CD4-positive, alpha-beta T cell treated with Interleukin-17A for 1 hour (primary cell): ENCODE measurements at places on chromosomes 1 and 21.

DNA sequence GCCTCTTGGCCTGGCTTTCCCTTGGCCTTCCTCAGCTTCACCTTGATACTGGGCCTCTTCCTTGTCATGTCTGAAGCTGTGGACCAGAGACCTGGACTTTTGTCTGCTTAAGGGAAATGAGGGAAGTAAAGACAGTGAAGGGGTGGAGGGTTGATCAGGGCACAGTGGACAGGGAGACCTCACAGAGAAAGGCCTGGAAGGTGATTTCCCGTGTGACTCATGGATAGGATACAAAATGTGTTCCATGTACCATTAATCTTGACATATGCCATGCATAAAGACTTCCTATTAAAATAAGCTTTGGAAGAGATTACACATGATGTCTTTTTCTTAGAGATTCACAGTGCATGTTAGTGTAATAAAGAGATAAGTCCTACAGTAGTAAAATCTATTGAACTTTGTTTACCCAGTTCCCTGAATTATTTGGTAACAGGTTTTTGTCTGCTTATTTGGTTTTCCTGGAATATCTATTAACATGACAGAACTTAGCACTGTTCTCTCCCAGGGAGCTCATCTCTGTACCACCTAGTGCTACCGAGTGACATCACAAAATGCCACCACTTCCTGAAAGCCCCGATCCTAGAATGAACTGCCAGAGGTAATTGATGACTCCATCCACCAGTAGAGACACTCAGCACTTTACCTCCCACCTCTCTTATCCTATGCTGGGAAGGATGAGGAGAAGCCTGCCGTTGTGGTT lies 22.2 kb downstream of the UBE2T start:
- no peak for DNase-seq

DNA sequence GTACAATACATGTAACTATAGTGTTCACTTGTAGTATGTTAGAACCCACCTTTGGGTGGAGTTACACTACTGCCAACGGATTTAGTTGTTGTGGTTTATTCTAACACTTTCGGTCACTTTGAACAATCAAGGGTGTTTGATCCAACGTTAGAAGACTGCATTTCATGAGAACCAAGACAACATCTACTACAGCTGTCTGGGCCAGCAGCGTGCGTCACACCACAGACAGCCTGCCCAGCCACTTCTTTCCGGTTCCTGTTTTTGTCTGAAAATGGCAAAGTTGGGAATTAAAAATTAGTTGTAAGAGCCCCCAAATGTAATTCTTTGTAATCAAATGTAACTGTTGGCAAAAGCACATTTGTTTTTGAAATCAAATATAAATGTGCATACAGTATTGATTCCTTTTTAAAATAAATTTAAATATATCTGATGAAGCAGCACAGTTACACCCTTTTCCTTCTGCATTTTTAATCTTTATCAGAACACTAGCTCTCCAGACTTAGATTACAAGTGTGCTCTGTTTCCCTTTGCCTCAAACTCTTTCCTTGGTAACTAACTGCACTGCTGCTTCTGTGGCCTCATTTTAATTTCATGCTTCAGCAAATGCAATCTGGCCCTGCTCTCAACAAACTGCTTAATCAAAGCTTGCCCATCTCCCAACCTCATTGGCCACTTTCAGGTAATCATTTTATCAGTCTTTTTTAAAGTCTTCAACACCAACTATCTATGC lies 86.6 kb upstream of the DPH5 start:
- peak; percentile 92 for DNase-seq

- DNase-seq, result peak; percentile 74
These were observed 53.8 kb downstream of the MACF1 start for GRCh38 chr1:39258146-39258924.

GRCh38 chr1:150576794-150577556 lies 2.4 kb downstream of the MCL1 start:
- peak; percentile 53 for DNase-seq

DNA sequence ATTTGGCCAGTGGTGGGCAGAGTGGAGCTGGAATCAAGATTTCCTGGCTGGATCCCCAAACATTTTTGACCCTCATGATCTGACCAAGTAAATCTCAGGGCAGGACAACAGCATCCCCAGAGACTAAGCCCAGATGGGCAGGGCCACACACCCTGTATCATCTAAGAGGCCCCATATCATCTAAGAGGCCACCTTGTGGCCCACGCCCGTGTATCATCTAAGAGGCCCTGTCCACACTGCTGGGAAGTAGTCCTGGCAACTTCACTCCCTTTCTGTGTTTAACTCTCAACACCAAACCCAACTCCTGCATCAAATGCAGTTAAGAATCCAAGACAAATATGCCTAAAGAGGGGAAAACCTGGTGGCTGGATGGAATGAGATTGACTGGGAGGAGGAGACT lies 81.6 kb upstream of the SSX2IP start:
- no peak for DNase-seq

DNA sequence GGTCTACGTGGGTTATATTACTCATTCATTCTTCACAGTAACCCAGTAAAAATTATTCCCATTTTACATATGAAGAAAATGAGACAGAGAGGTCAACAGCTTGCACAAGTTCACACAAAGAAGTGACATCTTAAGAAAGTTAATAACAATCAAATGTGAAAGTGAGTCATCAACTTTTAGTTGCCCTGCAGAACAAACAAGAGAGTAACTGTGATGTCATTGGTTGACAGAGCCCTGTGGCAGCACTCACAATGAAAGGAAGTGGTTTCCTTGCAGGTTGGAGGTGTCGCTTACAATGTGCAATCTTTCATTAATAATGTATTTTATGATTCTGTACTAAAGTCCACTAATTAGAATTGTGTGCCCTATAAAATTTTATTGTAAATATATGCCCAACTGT lies 369.6 kb downstream of the RYR2 start:
- DNase-seq, result peak; percentile 68

DNA sequence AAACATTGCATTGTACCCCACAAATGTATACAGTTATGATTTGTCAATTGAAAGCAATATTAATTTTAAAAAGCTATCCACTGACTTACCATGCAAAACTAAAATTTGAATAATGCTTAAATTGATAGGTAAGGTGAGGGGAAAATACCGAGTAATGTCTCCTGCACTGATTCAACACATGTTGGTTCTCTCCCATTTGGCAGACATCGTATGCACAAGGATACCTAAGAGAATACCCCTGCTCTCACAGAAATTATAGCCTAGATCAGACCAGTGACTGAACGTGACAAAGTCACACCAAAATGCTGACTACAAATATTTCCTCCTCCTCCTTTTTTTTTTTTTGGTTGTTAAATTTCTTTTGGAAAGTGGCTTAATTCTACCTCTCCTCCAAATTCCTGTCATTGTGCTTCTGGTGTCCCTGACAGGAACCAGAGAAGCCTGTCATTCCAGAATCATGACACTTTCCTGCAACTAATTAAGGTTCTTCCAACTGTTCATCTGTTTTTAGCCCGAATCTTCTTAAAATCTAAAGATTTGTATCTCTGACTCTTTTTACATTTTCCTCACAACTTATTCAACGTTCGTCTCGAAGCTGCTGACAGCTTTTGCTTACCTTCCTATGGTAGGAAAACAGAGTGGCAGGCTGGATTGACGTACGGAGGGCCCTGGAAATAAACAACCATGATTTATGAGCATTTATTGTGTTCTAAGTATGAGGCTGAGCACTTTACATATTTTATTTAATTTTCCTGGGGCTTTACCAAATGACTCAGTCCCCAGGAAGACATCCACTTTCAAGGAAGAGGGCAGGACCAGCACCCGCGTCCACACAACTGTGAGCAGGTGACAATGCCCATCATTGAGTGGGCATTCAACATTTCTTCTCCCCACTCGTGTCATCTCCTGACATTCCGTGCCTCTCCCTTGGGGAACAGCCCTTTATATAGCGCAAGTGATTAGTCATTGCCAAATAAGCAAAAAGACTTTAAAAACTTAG lies 57.9 kb upstream of the KCNE2 start:
- DNase-seq, result no peak

- DNase-seq, result no peak
These were observed 193.6 kb upstream of the ADGRL2 start for GRCh38 chr1:81607086-81607485.

DNA sequence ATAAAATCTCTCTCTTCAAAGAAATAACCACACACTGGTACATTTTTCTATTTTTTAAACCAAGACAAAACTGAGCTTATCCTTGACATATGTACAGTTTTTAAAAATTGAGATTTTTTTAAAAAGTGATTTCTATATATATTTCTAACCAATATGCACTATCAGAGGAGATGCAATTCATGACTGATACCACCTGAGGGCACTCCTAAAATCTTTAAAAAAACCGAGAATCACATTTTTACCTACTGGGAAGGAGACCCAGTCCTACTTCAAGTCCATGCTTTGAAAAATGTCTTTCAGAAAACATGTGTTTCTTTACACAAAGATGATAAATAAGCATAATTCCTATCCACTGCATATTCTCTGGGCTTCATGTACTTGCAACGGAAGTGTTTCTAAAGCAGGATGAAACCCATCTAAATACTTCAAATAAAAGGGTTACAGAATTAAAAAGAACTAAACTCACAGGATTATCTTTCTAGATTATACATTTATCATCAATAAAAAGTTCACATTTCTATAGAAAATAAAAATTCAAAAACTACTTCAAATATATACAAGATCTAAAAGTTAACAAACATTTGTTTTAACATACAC lies 98.6 kb downstream of the ENAH start:
- DNase-seq, result peak; percentile 39

DNA sequence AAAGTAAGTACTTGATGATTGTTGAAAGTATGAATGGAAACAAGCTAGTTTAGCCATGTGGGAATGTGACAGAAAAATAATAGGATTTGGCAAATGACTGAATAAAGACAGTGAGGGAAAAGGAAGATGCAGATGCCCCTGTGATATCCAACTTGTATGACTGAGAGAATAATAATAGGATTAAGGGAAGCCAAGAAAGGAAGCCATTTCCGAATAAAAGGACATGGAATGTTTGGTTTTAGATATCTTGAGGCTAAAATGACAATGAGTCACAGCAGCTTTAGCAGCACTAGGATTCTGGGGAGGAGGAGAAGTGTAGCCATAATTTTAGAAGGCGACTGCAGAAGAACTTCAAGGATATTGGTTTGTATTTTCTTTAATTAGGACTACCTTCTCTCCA lies 109.2 kb downstream of the TTLL7 start:
- DNase-seq, result no peak

GRCh38 chr1:67945733-67946374 lies 104.6 kb downstream of the DIRAS3 start:
- no peak for DNase-seq

- peak; percentile 78 for DNase-seq
These were observed 24.0 kb upstream of the CDK18 start for GRCh38 chr1:205480349-205480985.

- no peak for DNase-seq
These were observed 183.3 kb downstream of the CRB1 start for GRCh38 chr1:197451381-197451780.

- DNase-seq, result no peak
These were observed 207.2 kb downstream of the ATG4C start for GRCh38 chr1:62991152-62991551.

DNA sequence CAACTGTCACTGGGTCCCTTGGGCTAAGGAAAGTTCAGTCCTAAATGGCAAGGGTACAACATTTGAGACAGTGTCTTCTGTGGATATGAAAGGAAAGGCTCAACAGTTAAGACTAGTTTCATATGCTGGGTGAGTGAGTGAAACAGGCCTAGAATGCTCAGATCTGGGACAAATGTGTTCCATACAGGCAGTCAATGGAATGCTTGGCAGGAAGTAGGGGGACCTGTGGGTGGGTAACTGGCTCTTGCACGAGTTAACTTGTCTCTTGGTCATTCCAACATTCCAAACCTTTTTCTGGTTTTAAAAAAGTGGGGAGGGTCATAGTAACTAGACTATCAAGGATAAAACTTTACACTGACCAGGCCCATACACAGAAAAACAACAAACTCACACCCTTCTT lies 17.8 kb upstream of the ADAM30 start:
- DNase-seq, result no peak

- no peak for DNase-seq
These were observed 14.9 kb downstream of the A3GALT2 start for GRCh38 chr1:33305816-33306652.

DNA sequence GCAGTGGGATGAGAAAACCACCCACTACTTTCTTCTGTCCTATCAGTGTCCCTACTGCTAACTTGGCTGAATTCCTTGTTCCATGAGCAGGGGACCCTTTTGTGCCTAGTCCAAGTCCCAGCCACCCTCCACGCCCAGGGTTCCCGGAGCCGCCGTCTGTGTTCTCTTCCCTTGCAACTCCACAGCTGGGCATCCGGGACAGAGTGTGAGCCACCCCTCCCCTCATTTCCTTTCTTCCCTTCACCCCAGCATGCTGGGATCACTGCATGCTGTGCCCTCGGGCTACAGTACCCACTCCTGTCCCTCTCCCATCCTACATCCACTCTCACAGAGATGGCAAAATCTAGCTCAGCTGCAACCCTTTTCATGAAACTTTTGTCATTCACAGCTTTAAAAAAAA lies 44.5 kb downstream of the PGBD5 start:
- DNase-seq, result no peak

DNA sequence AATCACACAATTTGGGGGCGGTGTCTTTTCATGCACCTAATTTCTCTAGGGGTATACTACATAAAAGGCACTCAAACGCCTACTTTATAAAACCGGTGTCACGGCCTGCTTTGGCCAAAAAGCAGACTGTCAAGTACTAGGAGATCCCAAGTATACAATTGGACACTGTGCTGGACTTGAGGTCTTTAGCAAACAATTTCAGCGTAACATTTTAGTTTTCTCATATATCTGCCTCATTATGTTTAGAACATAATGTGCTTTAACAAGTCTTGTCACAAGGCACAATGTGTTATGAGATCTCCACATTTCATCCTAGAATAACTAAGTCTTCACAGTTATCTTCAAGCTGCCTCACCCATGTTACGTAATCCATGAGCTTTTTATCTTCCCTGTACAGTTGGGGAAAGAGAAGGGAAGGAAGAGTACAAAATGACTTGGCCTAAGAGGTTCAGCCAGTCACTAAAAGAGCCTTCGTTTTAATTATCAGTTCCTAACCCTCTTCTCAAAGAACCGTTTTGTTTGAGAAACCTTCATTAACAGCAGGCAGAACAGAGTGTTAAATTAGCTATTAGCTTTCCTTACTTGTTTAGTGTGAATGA lies 1.7 kb downstream of the SSX2IP start:
- no peak for DNase-seq

GRCh38 chr1:208809876-208810275 lies 565.7 kb upstream of the PLXNA2 start:
- no peak for DNase-seq

GRCh38 chr21:33751120-33751519 lies 108.8 kb downstream of the ITSN1 start:
- no peak for DNase-seq

DNA sequence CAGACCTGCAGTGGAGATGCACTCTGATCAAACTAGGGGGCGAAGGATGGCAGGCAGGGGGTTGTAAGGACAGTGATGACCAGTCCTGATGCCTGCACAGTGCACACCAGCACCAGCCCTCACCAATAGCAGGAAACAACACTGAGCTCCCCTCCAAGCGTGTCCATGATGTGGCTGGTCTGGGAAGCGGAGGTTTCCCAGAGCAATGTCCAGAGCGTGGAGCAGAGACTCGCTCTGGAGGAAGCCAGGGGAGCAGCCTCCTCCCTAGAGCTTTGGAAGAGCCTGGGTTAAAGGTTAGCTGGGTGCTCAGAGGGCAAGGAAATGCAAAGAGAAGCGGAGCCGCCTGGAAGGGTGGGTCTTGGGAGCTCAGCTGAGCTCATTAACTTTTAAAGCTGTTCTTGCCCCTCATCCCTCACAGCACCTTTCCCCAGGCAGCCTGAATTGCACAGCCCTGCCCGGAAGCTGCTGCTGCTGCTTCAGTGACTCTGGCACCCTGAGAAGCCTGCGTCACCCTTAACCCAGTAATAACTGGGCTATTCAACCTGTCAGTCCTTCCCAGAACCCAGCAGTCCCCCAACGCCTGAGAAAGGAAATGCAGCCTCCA lies 162.2 kb upstream of the RAB4A start:
- DNase-seq, result no peak
